ENCODE measurements at places on chromosomes 5 and 9.

GRCh38 chr9:99486684-99487083 lies 264.6 kb downstream of the SEC61B start:
- DNase-seq, result no peak

- DNase-seq, result no peak
Measured at GRCh38 chr9:124504530-124505005, 2.6 kb downstream of the NR5A1 start.

GRCh38 chr9:96782235-96782634 lies 4.3 kb upstream of the ZNF510 start:
- no peak for DNase-seq

DNA sequence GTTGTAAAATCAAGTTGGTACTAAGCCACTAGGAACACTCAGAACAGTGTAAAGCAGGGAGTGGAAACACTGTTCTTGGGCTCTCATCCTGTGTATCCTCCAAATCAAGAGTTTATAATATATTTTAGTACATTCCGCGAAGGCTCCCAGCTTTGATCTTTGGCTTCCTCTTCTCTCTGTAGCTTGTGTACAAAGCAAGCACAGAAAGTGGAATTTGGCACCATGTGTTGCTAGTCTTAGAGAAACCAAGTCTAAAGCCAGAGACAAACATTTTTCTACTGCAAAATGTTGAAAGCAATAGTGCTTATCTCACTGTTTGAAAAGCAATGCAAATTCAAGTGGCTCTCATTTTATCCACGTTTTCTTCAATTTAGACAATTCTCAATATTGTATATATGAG lies 1893.3 kb upstream of the WWC1 start:
- no peak for DNase-seq

DNA sequence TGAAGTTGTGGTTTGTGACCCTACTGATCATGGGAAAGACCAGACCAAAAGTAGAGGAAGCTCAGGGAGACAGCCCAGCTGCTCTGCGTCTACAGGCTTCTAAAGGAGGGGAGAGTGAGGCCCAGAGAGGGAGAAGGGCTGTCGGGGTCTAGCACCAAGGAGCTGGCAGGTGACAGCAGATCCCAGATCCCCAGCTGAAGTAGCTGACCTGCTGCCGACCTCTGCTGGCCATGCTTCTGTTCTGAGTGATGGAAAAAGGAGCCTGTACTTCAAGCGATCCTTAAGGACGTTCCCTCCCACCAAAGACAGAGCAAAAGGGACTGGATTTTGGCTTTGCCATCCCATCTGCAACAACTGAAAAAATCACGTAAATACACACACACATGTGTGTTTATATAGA lies 22.7 kb upstream of the QSOX2 start:
- peak; percentile 46 for DNase-seq

GRCh38 chr9:100720922-100721321 lies 143.0 kb downstream of the CAVIN4 start:
- no peak for DNase-seq

DNA sequence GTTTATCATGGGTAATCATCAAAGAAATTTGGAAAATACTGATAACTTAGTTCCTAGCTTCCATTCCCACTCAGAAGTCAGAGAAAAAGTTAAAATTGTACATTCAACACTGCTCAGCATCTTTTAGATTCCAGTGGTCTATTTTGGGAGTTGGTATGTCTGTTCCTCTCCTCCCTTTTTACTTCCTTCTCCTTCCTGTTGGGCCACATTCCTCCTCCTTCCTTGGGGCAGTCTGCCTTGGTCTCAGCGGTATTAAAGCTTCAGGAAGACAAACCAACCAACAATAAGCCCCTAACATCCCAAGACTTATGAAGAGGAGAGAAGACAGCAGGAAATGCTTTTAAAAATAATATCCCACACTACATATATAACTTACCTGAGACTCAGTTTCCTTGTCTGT lies 49.9 kb upstream of the SSBP2 start:
- no peak for DNase-seq

GRCh38 chr5:31585166-31585894 lies 53.2 kb downstream of the C5orf22 start:
- DNase-seq, result no peak

DNA sequence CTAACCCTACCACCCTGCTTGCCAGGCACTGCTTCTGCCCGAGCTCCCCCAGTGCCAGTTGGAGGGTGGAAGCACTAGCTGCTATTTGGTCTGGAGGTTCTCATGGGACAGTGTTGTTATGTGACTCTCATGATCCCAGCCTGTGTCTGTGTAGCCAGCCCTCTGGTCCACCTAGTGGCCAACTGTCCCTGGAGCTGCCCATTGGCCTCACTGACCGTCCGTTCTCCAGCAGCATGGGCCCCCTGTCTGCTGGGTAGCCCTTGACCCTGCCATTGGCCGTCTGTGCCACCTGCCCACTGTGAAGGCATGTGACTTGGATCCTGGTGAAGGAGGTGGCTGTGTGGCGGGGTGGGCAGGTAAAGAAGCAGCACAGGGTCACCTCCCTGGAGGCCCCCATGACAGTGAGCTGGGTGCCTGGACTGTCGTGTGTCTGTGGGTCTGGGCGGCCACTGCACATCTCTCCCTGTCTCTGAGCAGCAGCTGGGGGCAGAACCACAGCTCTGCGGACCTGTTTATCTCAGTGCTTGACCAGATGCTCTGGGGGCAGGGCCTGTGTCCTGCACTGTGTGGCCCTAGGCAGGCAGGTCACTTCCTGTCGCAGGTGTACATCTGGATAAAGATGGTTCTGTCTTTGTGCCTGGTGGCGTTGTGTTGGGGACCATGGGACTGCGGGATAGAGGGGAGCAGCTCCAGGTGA lies 11.4 kb downstream of the PHF2 start:
- DNase-seq, result no peak

DNA sequence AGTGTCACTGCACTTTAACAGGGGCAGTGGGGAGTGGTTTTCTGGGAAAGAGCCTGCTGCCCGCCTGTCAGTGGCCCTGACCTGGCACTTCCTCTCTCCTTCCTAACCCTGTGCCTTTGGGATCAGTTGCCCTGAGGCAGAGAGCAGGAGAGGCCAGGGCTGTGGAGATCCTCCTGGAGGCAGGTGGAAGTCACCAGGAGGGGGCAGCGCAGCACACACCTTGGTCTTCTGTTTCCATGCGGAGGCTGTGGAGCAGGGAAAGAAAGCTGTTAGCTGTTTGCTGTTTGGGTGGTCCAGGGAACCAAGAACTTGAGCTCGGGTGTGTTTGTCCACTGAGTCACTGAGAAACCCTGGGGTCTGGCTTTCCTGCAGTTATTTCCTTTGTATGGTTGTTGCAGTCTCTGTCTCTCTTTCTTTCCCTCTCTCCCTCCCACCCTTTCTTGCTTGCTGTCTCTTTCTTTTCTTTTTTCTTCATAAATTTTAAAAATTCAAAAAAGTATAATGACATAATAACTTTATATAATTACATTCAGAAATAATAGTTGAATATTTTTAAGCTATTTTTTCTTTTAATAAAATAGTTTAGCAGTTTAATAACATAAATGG lies 28.1 kb downstream of the NTRK2 start:
- DNase-seq, result peak; percentile 61

GRCh38 chr5:141260458-141261237 lies 15.5 kb downstream of the PCDHB15 start:
- peak; percentile 2 for DNase-seq

DNA sequence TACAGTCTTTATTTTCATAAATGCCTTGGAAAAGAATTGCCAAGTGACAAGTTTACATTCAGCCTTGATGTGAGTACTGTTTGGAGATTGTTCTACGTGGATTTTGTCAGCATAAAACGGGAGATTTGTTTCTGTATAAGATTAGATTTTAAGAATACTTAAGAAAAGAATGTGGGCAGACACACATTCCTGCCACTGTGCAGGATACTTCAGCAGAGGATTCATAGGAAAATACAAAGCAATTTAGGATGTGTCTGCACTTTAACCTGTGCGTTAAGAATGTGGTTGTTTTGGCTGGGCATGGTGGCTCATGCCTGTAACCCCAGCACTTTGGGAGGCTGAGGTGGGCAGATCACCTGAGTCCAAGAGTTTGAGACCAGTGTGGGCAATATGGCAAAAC lies 37.2 kb downstream of the GPR107 start:
- no peak for DNase-seq

DNA sequence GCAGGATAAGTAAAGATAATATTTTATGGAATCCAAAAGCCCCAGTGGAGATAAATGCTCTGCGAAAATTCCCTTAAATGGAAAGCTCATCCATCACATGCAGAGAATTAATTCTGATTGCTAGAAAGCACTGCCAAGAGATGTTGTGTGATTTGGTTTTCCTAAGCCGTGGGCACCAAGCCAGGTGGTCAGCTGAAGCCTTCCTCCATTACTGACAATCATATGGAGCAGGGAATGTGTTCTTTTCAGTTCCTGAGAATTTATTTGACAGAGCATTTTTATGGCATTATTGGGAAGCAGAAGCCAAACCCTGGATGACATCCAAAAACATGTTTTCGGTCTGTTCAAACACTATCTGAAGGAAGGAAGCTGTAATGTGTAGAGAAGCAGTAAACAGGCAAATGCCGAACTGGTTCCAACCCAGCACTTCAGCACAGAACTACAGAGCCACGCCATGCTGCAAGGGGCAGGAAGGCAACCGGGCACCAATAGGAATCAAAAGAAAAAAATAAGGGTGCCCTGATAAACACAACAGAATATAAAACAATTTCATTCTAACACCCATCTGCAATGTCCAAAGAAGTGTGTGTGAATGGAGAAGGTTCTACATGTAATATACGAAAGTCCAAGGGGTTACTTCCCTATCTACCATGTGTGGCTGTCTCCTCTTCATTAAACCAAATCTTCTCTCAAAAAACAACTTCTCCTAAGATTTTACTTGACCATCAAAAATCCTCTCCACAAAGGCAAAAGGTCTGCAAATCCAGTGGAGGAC lies 12.3 kb downstream of the ARSB start:
- DNase-seq, result no peak

GRCh38 chr9:106576232-106576760 lies 286.7 kb upstream of the ZNF462 start:
- no peak for DNase-seq

DNA sequence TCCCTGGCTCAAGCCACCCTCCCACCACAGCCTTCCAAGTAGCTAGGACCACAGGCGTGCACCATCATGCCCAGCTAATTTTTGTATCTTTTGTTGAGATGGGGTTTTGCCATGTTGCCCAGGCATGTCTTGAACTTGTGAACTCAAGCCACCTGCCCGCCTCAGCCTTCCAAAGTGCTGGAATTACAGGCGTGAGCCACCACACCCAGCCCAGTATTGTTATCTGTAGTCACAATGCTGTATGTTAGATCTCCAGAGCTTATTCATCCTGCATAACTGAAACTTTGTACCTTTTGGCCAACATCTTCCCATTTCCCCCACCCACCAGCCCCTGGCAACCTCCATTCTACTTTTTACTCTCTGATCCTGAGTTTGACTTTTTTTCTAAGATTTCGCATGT lies 37.5 kb downstream of the CREBRF start:
- no peak for DNase-seq

DNA sequence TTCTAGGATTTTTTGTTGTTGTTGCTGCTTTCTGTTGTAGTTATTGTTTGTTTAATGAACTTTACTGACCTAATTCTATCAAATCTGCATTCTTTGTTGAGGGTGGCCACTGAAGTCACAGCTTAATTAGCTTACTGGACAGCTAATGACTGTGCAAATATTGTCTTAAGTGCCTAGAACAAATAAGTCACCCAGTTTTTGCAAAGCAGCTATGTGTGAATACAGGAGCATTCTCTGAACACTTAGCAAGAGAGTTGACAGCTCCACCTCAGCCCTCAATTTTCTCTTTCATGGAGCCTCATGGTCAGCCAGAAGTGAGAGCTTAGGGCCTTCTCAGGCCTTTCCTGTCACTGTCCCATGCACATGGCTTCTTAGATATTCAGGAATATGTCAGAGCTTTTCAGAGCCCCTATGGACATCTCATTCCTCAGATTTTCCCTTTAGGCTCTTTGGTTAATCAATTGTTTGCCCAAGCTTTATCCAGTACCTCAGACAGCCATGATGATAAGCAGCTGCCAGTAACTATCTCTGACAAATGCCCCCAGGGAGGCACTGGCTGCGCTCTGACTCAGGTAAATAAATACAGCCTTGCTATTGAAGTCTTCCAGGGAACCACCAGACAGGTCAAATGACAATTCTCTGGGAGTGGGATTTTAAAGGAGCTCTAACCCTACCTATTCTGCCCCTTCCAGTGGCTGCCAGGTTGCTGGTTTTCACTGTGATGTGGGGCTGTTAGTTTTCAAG lies 241.4 kb upstream of the IL12B start:
- no peak for DNase-seq

DNA sequence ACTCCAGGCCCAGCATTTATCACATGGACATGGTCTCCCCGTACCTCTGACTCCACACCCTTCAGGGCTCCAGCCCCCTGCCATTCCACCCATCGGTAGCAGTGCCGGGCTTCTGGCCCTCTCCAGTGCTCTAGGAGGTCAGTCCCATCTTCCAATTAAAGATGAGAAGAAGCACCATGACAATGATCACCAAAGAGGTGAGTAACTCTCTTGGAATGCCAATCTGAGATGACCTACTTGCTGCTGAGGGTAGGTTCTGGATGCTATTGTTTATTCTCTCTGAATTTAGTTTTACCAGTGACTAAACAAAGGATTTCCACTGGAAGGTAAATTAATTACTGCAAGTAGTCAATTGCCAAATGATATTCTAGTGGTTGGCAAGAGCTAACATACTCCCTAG lies 80.8 kb downstream of the TLE4 start:
- DNase-seq, result no peak

DNA sequence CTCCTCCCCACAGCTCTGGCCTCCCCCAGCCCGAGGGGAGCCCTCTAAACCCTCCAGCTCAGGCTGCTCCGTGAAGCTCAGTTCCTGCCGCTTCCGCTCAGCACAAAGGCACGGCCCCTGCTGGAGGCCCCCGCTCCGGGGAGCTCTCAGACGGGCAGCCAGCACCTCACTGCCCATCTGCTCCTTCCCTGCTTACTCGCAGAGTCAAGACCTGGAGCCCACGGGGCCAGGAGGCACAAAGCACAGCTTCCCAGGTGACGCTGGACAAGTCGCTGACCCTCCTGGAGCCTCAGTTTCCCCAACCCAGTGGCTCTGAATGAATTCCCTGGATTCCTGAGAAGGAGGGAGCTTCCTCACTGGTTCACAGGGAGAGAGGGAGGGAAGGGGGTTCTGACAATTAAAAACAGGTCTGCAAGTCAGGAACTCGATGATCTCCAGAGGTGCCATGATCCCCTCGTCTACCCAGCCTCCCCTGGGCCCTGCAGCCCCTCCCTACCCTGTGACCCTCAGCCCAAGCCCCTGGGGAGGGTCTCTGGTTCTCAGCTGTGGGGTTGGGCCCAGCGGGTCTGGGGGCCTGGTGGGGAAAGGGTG lies 36.2 kb downstream of the VAV2 start:
- peak; percentile 47 for DNase-seq

DNA sequence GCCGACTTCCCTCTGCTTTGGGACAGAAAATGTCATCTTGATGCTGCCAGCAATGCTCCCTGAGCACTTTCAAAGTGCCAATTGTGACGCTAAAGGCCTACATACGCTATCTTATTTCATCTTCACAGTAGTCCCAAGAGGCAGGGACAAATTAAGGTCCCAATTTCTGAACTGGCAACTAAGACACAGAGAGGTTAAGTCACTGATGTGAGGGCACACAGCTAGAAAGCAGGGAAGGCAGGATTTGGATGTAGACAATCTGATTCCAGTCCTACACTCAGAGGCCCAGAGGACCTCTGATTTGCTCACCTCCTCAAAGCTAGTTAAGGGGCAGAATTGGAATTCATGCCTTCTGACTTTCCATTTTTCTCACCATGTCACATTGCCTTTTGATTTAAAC lies 249.2 kb upstream of the CLINT1 start:
- no peak for DNase-seq

Data from neuronal stem cell (in vitro differentiated cells).